ENCODE measurements at places on chromosomes 4 and X.

- DNase-seq: no peak
These were observed 102.7 kb upstream of the ZNF827 start for GRCh38 chr4:146041139-146042004.

- DNase-seq: no peak
These were observed 730 bp downstream of the MANBA start for GRCh38 chr4:102759831-102760644.

DNA sequence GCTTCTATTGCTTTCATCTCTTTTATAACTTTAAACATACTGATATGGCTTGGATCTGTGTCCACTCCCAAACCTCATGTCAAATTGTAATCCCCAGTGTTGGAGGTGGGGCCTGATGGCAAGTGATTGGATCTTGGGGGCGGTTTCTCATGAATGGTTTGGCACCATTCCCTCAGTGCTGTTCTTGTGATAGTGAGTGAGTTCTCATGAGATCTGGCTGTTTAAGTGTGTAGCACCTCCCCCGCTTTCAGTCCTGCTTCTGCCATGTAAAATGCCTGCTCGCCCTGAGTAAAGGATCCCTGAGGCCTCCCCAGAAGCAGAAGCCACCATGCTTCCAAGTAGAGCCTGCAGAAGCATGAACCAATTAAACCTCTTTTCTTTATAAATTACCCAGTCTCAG, 17.7 kb downstream of the MND1 start:
- DNase-seq: no peak

GRCh38 chrX:19875050-19875431, 12.4 kb downstream of the SH3KBP1 start:
- DNase-seq: no peak

All from stimulated activated CD8-positive, alpha-beta memory T cell treated with anti-CD3 and anti-CD28 coated beads, Interleukin-15, amount 100 ng/mL, for 24 hours (primary cell).